ENCODE measurements at places on chromosomes 16 and 17.

- no peak for DNase-seq
These were observed 29.4 kb downstream of the UTP18 start for GRCh38 chr17:51289696-51290111.

DNA sequence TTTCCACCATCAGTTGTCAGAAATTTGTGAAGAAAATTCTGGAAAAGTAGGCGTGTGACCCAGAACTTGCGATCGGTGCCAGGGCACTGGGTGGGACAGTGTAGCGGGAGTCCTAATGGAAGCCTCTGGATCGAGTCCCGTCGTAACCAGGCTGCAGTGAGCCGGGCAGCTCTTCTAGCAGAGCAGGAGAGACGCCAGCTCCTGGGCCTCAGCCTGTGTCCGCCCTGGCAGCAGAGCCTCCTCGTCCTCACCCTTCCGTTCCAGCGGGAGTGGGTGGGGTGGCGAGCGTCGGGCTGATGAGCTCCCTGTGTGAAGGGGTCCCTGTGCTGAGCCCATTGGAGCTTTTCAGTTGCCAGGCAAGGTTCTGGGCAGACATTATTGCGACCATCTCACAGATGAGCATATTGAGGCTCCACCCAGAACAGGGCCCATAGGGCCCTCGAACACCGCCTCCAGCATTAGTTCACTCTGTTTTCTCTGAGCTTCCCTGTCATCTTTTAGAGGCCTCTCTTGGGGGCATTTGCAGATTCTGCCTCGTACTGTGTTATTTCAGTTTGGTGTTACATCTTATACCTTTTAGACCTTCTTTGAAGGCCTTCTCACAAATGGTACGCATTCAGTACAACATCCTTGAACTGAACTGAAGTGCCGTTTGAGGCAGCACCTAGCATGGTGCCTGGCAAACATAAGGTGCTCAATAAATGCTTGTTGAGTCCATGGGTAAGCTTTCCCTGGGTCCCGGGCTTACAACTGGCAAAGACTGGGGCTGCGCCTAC is 207.1 kb upstream of the CIBAR2 start:
- no peak for DNase-seq

DNA sequence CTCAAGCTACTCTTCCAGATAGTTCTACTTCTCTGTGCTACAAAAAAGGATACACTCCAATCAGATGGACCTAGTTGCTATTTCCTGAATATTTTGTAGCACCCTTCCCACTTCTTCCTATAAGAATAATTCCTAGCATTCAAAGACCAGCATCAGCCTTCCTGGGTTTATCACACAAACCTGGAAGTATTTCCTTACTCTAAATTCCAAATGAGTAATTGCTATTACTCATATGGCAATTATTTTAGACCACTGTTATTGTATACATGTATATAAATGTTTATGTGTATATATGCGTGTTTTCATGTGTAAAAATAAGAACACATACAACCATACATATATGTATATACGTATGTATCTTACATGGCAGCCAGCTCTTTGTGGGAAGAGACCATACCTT is 130.6 kb downstream of the MYO1D start:
- DNase-seq: no peak

GRCh38 chr16:16881814-16882213 is 502.9 kb downstream of the NPIPA7 start:
- no peak for DNase-seq

DNA sequence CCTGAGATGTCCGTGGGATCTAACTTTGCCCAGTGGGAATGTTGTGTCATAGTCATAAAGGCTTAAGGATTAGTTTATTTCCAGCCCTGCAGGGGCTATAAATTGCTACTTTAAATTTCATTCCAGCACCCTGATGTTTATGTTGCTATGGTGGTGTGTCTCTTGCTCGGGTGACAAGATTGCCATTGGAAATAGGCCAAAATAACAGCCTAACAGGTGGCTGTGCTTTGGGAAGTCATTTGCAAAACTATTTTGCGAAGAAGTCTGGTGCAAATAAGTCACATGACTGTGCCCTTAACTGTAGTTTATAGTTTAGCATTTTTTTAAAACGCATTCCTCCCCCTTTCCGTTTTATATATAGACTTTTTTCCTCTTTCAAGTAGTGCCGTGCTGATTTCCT is 23.1 kb downstream of the PITPNC1 start:
- peak; percentile 8 for DNase-seq

GRCh38 chr16:60776281-60776680 is 1260.0 kb downstream of the CDH8 start:
- no peak for DNase-seq

DNA sequence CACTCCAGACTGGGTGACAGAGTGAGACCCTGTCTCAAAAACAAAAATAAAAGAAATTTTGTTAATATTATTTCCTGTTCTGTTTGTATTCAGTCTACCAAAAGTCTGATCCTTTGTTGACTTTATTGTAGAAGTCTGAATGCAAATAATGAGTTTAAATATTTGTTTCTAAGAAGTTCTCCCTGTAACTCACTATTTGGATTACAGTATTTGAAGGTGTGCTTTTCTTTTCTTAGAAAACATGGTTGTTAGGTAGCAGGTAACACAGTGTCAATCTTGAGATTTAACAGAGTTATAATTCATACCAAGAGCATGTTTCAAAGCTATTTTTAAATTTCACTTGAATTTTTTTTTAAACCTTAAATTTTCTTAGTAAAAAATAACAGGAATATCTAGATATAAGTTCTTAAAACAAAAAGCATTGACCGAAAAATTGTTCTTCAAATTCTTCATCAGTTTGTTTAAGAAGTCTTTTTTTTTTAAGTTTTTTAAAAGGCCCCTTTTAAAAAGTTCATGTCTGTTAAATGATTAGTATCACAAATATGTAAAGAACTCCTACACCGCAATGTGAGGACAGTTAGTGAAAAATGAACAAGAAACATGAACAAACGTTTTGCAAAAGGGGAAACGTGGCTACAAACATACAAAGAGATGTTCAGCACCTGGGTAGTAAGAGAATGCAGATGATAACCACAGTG is 35.0 kb downstream of the GAN start:
- no peak for DNase-seq

DNA sequence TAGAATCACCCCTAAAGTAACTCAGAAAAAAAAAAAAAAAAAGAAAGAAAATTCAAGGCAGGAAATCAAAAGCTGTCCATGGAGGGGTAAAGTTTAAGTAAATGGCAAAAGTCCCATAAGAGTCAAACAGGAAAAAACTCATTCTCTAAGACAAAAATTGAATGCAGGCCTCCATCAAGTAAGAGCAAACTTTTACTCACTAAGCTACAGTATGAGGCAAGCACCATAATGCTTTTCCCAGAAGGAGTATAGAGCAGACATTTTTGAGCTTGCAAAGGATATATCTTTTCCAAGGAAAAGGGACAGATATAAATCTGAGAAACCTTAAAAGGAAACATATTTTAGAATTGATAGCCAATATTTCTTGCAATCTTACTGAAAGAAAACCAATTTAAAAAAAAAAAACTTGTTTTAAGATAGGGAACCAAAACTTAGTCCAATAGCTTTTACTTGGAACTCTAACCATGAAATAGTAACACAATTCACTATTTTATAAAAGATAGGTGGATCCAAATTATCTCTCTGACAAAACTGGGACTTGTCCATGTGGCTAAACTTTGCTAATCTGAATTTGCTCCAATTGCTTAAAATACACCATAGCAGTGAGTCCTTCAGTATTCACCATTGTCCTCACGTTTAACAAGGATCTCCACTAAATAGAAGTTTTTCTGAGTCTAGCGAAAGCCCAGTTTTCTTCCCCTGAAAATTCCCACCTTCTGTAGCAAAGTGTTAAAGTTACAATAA is 99.8 kb downstream of the CDH11 start:
- DNase-seq: no peak

- no peak for DNase-seq
These were observed 2.2 kb downstream of the PITPNC1 start for GRCh38 chr17:67379251-67379630.

GRCh38 chr17:38554430-38555350 is 51.1 kb downstream of the SRCIN1 start:
- no peak for DNase-seq

GRCh38 chr16:49622084-49622390 is 233.9 kb downstream of the ZNF423 start:
- no peak for DNase-seq

DNA sequence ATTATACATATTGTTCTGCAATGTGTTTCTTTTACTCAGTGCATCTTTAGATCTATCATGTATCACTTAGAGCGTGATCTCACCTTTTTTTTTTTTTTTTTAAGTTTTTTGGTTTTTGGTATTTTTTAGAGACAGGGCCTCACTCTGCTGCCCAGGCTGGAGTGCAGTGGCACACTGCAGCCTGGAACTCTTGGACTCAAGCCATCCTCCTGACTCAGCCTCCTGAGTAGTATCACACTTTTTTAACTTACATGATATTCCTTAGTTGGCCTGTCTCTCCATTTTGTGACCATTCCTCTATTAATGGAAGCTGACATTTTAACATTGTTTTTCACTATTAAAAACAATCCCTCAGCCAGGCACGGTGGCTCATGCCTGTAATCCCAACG is 4.7 kb upstream of the MPO start:
- DNase-seq: no peak

DNA sequence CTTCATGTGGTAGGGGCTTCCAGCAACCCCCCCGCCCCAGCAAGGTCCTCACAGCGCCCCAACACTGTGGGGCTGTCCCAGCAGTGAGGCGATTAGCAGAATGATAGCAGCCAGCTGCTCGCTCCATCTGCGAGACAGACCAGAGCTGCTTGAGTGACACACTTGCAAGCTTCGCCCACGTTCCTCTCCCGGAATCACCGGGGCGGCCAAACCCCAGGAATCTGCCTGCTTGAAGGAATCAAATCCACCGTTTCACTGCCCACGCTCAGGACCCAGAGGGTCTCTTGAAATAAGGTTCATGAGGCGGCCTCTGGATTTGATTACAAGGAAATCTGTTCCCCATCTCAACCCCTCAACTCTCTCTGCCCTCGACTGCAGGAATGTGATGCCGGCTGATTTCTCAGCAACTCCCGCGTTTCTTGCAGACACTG is 356.0 kb downstream of the C16orf95 start:
- DNase-seq: no peak

- no peak for DNase-seq
These were observed 19.1 kb upstream of the RASD1 start for GRCh38 chr17:17514993-17515933.

DNA sequence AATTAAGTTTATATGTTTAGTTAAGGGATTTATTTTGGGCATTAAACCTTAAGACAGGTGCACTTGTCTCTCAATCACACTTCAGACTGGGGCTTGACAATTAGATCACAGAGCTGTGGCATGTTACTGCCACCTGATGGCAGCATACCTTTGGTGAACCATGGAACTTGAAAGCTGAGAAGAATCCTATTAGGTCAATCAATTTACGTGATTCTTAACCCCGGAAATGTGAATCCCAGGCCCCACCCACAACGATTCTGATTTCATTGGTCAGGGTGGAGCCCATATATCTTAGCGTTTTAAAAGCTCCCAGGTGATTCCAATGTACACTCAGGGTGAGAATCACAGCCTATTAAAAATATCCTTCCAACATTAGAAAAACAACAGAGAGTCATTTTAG is 91.0 kb downstream of the GSG1L start:
- peak; percentile 39 for DNase-seq

DNA sequence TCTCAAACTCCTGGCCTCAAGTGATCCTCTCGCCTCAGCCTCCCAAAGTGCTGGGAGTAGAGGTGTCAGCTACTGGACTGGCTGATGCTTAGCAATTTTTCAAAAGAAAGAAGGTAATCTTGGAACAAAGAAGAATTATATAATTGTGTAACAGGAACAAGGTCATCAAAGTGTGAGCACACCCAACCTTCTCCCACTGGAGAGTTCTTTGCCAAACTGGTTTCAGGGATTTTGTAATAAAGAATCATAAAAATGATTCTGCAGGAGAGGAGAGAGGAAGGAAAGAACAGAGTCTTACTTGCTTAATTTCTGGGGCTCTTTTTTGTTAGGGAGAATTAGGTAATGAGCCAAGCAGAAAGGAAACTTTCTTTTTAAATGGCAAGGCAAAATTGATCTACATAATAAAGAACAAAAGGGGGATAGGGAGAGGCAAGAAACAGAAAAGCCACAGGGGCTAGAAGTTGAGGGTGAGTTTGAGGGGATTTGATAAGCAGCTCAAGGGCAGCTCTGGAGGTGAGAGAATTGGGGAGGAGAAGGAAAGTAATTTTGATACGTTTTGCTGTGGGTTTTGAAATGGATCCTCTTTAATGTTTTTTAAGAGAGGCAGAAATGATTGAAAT is 21.3 kb downstream of the CHD9NB start:
- no peak for DNase-seq

DNA sequence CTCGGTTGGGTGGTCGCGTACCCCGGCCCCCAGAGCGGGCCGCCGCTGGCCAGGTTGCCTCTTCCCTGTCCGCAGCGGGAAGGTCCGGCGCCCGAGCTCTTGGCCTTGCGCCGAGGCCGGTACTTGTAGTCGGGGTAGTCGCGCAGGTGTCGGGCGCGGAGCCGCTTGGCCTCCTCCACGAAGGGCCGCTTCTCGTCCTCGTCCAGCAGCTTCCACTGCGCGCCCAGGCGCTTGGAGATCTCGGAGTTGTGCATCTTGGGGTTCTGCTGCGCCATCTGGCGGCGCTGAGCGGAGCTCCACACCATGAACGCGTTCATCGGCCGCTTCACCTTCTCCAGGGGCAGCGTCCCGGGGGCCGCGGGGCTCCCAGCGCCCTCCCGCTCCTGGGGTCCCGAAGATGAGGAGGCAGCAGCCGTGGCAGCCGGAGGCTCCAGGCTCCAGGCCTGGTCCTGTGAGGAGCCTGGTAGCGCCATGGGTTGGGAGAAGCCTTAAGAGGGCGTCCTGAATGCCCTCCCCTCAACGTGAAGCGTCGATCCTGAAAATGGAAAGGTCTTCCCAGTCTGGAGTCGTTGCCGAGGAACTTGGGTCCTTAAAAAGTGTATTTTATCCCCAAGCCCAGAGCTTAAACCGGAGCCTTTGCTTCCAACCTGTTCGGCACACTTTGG is 558 bp downstream of the SOX15 start:
- no peak for DNase-seq

GRCh38 chr17:45395569-45396415 is 36.9 kb downstream of the ARHGAP27 start:
- DNase-seq: no peak

DNA sequence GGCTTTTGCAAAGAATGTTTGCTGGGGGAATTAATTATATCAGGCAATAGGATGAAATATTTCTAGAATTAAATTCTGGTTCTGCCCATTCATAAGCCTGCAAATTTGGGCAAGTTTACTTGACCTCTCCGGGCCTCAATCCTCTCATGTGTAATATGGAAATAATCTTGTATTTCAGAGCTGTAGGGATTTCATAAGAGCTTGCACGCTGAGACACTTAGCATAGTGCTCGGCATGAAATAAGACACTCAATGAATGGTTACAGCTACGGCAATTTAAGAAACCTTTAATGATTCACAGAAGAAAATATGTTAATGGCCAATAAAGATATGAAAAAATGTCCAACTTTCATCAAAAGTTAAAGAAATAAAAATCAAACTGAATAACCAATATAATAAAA is 40.6 kb upstream of the PITPNM3 start:
- DNase-seq: no peak

- DNase-seq: peak; percentile 85
These were observed 2.8 kb downstream of the RAB40C start for GRCh38 chr16:592518-593306.

All from NCI-H345 (cell line).